EL (cell line): ENCODE measurements at places on chromosomes 2 and 18.

DNA sequence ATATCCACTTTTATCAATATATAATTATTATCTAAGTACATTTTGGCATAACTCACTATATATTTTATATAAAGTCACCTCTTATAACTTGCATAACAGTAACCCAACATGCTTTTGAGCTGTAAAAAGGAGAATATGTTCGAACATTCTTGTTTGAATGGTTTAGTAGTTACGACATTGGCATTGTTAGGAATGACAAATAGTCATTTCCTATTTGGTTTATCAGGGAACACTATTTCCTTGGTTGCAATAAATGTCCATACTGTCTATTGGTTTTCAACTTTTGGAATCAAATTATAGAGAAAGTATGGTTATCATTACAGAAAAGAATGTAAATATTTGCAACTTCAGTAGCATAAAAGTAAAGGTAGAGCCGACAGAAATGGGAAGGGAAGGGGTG lies 124.1 kb downstream of the PARD3B start:
- peak; percentile 21 for DNase-seq

- peak; percentile 55 for DNase-seq
Measured at GRCh38 chr2:72859831-72860262, 27.4 kb upstream of the SPR start.

- DNase-seq = no peak
Measured at GRCh38 chr2:179550214-179550613, 285.6 kb upstream of the SESTD1 start.

GRCh38 chr18:24054130-24054529 lies 39.6 kb downstream of the TTC39C start:
- DNase-seq = peak; percentile 9

- no peak for DNase-seq
Measured at GRCh38 chr18:54607213-54608027, 16.4 kb downstream of the DYNAP start.

- no peak for DNase-seq
Measured at GRCh38 chr2:147487286-147487977, 357.4 kb upstream of the ACVR2A start.

DNA sequence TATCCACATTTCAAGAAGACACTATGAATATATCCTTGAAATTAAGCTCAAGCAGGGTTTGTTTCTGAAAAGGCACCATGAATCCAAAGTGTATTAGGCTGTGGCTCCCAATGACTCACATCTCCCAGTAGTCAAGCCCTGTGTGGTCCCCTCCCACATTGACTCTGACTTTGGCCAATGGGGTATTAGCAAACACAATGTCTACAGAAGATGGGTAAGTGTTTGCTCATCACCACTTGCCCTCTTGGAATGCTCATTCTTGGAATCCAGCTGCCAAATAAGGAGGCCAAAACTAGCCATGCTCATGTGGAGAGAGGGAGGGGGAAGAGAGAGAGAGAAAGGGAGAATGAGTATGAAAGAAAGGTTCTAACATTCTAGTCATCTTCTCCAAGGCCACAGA lies 490.0 kb downstream of the TXNL1 start:
- DNase-seq = peak; percentile 86
